HuH-7 (cell line): ENCODE measurements at places on chromosomes 13 and 19.

GRCh38 chr13:41188584-41188983 is 5.8 kb downstream of the KBTBD7 start:
- DNase-seq, result no peak

DNA sequence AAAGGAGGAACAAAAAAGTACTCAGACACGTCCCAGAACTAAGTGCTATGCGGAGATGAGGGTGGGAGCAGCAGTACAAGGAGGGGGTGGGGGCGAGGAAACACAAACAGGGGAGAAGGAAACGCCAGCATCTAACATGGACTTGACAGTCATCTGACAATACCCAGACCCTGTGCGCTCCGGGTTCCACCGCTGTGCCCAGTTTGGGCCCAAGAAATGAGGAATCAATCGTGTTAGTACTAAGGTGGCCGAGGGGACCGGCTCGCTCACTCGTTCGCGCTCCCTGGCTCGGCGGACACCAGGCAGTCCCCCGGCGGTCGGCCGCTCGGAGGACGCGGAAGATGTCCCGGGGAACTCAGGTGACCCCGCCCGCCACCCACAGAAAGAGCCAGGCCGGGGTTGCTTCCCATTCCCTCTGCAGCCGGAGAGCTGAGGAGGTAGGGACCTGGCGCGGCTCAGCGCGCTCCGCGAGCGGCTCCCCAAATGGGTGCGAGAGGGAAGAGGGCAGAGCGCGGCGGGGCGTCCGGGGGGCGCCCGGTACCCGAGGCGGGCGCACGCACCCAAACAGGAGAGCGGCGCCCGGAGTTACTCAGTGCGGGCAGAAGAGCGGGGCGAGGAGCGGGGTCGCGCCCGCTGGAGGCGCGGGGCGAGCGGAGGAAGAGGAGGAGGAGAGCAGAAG is 616 bp downstream of the TSHZ3 start:
- no peak for DNase-seq

GRCh38 chr13:37534676-37535075 is 63.9 kb downstream of the POSTN start:
- no peak for DNase-seq

DNA sequence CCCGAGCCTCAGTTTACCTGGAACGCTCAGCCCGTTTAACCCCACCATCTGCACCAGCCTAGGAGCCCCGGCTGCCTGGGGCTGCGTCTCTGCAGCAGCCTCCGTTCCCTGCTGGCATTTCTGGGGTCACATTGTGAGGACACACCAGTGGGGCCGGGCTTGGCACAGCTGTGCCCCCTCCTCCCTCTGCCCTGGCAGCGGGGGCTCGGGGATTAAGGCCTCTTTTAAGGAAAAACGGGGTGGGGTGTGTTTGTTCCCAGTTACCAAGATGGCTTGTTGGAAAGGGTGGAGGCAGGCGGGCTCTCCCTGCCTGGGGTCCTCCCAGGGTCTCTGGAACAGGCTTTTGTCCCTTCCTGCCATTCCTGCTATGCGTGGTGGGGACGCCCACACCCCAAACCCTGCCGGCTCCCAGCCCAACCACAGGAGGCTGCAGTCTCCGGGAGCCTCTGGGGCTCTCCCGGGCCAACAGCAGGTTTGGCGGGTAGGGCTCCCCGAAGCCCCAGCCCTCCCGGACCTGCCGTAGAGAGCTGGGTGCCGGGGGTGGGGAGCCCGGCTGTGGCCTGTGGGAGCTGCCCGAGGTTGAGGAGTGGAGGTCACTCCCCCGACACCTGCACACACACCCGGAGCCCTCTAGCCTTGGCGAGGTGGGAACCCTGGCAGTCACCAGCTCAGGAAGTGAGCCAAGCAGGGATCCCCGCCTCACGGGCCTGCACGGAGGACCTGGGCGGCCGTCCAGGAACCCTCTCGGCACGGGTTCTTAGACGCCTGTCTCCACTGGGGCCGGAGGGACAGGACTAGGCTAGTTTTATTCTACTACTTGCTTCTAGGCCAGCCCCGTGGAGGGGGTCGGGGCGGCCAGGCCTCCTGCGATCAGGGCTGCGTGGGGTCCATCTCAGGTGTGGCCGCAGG is 36.9 kb downstream of the GADD45B start:
- DNase-seq, result no peak

DNA sequence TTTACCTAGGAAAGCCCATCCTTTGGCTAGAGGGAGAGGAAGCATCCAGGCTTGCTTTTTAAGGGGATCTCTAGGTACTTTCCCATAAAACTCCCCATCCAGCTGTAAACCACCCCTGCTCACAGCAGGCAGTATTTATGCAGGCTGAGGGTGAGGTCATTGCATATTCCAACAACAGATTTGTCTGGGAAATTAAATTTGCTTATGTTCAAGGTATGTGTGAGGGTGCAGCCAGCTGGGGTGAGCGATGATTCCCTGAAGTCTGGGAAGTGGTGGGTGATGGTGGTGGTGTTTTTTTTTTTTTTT is 96.3 kb upstream of the C1QTNF9B start:
- DNase-seq, result no peak

DNA sequence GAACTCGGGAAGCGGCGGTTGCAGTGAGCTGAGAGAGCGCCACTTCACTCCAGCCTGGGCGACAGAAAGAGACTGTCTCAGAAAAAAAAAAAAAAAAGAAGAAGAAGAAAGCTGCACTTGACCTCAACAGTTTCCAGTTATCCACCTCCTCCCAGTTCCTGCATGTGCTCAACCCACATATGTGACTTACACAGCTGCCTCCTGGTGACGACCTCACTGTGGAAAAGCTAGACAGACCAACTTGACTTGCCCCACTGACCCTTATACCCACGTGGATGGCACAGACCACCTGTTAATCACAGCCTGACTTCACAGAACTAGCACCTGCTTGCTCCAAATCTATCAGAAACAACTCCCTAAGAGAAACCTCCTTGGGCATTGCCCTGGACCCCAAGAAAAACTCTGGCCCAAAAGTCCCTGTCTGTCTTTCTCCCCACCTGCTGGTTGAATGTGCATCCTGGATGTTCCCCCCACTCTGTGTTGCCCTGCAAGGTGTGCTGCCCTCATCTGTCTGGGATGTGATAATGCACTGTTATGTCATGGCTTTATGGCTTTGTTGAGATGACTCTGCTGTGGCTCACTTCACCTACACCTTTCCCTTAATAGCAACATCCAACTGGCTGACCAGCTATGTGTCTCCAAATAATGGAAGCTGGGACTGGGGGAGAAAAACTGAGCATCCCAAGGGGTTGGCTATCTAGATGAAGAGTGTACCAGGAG is 2.8 kb downstream of the ZNF20 start:
- no peak for DNase-seq

GRCh38 chr19:27805848-27806247 is 1407.1 kb downstream of the UQCRFS1 start:
- DNase-seq, result no peak

DNA sequence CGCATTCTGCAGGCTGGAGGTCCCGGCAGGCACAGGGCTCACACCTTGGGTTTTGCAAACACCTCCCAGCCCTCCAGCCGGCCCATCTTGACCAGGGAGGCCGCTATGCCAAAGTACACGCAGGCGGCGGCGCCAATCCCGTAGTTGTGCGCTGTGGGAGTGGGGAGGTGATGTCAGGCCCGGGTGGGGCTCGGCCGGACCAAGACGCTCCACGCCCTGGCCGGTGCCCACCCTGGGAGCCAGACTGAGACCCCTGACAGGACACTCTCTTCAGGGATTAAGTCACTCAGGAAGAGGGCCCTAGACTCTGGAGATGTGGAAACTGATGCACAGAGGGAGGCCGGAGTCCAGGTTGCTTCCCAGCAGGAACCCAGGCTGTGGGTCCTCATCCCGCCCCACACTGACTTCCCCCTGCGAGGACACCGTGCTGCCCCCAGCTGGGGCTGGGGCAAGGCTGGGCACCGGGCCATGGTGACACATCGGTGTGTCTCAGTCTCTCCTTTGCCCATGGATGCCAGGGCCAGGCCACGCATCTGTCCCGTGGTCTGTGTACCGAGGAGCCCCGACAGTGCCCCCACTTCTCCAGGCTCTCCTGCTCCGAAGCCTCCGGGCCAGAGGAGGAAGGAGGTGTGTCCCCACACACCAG is 8.8 kb downstream of the NDUFA11 start:
- no peak for DNase-seq

DNA sequence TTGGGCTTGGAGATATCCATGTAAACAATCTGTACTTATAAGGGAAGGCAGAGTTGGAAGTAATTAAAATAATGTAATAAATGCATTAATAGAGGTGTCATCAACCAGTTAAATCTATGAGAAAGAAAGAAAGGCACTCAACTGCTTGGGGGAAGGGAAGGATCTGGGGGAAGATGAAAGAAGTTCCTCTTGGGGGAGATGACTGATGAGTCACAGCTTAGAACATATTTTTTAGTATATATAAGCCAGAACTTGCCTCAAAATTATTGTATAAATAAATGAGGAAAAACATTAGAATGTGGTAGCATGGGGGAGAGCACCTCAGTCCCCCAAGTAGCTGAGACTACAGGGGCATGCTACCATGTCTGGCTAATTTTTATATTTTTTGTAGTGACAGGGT is 205.8 kb downstream of the GGACT start:
- DNase-seq, result no peak

DNA sequence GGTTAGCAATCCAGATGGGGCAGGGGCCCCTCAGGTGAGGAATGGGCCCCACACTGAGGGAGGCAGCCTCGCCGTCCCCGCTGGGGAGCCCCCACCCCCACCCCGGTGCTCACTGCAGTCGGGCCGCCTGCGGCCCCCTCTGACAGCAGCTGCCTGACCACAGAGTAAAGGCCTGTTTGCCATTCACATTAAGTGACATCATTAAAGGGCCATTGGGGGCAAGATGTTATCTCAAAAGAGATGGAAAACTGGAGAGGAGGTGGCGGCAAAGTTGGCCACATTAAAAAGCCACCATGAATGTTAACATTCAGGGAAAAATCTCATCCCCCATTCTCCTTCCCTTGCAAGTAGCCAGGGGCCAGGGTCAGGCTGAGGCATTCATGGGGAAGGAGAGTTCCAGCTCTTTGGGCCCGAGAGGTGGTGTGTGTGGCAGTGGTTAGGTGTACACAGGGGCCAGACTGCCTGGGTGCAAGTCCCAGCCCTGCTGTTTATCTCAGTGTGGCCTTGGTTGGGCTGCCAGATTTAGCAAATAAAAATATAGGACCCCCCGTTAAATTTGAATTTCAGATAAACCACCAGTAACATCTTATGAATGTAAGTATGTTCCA is 20.9 kb downstream of the VSTM2B start:
- DNase-seq, result peak; percentile 52

- DNase-seq, result peak; percentile 96
Measured at GRCh38 chr19:36772311-36773222, at the start of gene ZNF850. Gene ZNF850, minus strand, starts transcription at chr19:36772807. Its CDS starts 10,201 bp downstream, at chr19:36762606.

- DNase-seq, result no peak
Measured at GRCh38 chr13:40433577-40433976, 232.9 kb downstream of the FOXO1 start.

DNA sequence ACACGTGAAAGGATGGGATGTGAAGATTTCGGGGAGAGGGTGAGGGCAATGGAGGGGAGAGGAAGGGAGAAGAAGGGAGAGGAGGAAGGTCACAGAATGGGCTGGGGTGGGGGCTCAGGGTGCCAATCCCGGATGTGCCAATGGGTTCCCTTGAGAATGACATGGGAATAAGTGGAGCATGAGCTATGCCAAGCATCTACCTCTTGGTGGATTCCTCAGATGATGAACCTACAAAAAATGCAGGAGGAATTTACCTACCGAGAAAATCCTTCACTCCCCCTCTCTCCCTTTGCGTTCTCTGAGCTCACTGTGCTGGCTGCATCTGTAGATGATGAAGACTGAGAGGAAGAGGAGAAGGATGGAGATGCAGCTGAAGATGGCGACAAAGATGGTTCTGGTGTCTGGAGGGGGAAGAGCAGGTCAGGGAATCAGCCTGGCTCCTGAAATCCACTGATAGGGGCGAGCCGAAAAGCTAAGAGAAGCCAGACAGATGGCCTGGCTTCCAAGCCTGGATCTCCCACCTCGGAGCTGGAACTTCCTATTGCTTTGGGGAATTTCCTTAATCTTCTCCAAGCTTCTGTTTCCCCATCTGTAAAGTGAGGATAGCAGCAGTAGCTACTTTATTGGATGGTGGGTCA is 21.6 kb downstream of the VSTM1 start:
- no peak for DNase-seq

GRCh38 chr19:32349724-32350470 is 4.5 kb downstream of the ZNF507 start:
- no peak for DNase-seq

- DNase-seq, result no peak
Measured at GRCh38 chr19:33402421-33403220, 29.1 kb downstream of the CEBPG start.
